ENCODE measurements at places on chromosomes 4 and X.

GRCh38 chrX:5242091-5242790 lies 986.4 kb downstream of the NLGN4X start:
- no peak for DNase-seq

DNA sequence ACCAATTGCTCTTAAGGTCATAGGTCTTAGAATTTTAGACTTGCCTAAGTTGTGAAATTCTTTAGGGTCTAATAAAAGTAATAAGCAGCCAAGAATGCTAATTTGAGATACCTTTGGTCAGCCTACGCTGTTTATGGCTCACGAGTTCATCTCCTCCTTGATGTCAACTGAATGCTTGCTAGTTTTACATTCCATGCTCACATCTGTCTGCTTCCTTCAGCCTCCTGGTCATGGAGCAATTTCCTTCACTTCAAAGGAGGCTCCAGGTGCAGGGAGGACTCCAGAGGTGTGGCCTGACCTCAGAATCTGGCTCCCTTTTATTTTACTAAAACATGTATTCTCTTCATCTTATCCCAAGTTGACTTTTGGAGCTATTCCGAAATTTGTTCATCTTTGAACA lies 23.3 kb upstream of the LNX1 start:
- no peak for DNase-seq

DNA sequence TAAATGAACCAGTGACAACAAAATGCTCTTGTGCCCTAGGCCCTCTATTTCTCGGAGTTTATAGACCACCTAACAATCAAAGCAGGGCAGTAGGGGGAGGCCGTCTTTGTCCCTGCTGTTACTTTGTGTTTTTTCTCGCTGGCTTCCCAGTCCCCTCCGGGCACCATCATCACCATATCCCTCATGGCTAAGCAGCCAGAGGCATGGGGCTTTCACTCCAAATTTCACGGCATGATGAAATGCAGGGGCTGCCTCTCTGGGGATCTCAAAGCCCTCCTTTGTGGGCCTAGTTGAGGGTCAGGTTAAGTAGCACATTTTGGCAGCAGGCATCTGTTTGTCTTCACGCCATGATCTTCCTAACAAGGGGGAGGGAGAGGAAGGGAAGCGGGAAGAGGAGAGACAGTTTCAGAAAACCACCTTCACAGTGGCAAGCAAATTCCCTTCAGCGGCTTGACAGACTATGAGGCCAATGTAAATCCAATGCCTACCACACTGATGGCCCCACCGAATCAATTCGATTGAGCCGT lies 91.9 kb downstream of the ANOS1 start:
- no peak for DNase-seq

DNA sequence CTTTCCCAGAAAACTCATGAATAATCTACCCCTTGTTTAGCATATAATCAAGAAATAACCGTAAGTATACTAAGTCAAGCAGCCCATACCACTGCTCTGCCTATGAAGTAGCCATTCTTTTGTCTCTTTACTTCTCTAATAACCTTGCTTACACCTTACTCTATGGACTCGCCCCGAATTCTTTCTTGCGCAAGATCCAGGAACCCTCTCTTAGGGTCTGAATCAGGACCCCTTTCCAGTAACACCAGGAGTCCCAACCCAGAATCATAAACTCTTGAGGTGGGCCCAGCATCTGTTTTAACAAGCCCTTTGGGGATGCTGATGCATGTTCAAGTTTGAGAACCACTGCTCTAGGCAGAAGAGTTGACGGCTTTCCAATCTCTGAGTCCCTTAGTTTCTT lies 119.6 kb downstream of the BEND2 start:
- DNase-seq, result no peak

- DNase-seq, result no peak
Observed at GRCh38 chr4:143654571-143654970, 45.9 kb downstream of the FREM3 start.

- no peak for DNase-seq
Observed at GRCh38 chr4:6781113-6781512, 1.4 kb upstream of the KIAA0232 start.

DNA sequence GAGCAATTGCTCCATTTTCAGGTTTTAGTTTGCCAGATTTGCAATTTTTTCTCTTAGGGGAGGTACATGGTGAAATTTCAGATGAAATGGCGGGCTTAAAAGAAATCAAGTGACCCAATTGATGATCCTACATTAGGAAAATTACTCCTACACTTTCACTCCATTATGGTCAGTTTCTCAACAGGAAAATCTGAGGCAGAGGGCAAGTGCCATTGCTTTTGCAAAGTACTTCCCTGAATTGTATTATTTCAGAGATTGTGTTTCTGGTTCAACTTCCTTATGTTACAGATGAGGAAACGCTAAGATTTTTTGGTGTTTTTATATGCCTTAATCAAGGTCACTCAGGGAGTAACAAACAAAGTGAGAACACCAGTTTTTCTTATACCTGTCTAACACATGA lies 302.2 kb downstream of the ARAP2 start:
- DNase-seq, result no peak

DNA sequence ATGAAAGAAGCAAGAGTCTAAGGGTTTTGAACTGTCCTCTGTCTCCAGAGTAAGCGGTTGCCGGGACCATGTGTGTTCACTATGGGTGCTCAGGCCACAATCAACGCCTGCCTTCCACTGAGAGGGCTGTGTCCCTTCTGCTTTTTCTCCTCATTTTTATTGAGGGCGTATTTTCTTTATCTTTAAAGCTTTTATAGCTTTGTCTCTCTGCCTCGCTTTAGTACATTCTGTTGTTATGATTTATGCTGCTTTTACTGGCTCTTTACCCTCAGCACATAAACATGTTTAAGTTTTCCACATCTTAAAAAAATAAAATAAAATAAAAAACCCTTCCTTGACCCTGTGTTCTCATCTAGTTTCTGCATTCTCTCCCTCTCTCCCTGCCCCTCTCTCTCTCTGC lies 42.4 kb upstream of the ATP6AP2 start:
- no peak for DNase-seq

DNA sequence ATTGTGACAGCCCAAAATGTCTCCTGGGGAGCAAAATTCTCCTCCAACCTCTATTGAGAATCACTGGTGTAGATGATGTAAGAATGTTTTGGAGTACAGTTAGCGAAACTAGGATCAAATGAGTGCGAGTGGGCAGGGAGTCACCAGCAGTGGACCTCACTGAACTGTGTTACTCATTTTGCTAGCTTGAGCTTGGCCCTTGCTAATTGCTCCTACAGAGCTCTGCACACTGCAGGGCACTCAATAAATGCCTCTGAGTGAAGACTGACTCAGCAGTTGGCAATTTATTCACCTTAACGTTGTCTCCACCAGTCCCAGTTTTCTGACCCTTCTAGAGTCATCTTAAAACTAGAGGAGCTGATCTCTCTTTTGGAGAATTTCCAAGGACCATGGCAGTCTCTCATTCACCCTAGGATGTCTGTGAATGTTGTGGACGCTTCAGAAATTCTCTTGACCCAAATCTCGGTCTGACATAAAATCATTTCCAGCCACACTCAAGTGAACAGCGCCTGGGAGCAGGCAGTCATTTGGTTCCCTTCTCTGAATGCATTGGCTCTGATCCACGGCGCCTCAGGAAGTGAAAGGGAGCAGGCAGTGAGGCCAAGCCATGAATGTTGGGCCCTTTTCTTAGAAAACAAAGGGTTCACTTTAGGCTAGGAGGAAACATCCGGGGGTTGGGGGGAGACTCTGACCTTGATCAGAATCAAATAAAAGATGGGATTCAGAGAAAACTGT lies 148.1 kb downstream of the NWD2 start:
- DNase-seq, result no peak

- no peak for DNase-seq
Observed at GRCh38 chr4:107757864-107758476, 37.9 kb upstream of the PAPSS1 start.

DNA sequence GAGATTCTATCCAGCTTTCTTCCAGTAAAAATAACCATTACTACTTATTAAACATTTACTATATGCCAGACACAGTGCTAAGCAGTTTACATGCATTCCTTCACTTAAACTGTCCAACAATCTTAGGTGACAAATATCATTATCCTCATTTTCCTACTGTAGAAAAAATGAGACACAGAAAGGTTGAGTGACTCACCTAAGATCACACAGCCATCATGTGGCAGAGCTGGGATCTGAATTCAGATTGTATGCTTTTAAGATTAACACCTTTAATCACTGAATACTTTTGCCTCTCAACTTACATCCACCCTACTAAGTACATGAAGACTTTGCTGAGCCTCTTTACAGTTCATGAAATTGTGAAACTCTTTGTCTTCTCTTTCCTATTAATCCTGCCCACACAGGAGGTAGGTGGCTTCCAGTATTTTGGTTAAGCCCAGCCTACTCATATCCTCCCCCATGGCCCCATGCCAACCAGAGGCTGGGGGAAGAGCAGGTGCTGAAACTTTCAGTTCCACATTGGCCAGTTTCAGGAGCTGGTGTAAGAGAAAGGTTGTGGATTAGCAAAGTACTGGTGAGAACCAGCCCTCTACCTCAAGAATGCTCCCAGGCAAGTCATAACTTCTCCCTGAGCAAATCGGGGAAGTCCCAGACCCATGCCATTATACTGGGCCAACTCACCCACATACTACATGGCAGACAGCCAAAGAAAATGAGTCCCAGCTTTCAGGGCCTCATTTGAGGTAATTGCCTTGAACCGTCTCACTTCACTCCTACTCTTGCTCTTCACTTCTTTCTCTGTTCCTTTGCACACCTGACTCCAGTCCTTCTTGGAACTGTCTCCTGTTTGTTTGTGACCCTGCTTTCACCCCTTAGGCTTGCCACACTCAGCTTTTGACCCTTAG lies 211.1 kb downstream of the GUCY2F start:
- no peak for DNase-seq

- DNase-seq, result no peak
Observed at GRCh38 chr4:176735300-176735699, 57.4 kb downstream of the VEGFC start.

DNA sequence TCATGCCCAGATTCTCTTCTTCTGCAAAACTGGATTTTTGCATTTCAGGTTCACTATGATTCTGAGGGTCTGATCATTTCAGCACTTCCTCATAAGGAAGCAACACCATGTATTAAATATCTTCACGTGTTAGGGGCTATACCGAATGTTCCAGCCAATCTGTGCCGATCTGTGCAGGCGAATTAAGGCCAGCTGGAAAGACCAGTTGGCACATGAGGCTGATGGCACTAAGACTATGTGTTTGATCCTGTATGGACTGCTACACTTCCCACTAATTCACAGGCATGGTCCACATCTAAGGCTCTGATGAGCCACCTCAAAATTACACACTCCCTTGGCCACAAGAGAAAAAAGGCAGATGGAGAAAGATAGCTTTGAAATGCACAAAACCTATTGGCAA lies 28.8 kb downstream of the KDR start:
- DNase-seq, result no peak

DNA sequence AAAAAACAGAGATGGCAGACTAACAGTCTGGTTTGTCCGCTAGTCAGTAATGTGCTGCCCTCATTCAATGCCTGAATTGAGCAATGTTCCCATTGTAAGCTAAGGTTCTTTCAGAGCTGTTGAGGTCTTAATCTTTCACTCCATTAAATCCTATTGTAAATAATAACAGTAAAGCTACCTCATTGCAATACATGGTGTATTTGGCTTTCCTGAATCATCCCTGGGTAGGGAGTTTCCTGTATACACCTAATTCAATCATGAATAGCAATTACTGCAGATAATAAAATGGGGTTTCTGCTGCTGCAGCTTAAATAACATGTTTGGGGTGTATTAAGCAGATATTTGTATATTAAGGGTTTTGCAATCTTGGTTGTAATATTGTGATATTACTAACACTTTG lies 1100.2 kb upstream of the INTU start:
- DNase-seq, result no peak

DNA sequence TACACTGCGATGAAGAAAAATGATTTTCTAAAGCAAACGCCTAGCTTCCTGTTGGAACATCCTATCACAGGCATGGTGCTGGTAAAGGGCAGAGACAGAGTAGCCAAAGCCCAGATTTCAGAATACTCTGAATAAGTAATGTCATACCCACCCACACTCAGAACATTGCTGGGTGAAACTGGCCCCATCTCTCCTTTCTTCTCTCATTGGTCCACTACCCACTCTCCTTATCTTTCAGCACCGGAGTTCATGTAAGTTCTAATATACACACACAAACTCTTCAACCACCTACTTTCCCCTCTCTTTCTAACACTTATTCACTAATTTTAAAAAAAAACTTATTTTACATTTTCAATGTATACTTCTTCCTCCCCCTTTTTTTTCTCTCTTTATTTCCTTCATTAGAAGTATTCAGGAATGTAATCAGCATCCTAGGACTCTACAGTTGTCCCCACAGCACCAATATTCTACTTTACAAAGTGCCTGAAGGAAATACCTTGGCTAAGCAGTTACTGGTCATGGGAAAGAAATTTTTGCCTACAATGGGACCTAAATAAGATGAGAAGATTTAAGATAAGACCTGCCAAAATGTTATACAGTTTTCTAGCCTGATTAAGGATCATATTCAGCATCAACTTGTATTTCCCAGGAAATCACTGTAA lies 63.0 kb downstream of the SEC24D start:
- no peak for DNase-seq

DNA sequence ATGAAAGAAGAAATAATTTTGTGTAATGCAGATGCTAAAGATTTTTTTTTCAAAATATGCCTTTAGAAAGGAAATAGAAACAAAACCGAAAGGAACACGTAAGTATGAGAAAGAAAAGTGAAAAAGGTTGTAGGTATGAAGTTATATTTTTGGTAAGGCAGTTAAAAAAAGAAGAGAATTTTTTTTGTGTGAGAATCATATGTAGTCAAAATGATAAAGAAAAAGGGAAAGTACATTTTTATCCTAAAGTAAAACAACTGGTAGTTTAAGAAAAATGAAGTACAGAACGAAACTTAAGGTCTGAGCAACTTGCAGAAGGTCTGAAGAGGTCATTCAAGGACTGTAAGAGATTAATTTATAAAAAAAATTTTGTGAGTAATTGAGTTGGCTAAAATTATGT lies 164.0 kb upstream of the TRAM1L1 start:
- no peak for DNase-seq

GRCh38 chr4:98110214-98110613 lies 33.1 kb downstream of the STPG2 start:
- DNase-seq, result no peak

DNA sequence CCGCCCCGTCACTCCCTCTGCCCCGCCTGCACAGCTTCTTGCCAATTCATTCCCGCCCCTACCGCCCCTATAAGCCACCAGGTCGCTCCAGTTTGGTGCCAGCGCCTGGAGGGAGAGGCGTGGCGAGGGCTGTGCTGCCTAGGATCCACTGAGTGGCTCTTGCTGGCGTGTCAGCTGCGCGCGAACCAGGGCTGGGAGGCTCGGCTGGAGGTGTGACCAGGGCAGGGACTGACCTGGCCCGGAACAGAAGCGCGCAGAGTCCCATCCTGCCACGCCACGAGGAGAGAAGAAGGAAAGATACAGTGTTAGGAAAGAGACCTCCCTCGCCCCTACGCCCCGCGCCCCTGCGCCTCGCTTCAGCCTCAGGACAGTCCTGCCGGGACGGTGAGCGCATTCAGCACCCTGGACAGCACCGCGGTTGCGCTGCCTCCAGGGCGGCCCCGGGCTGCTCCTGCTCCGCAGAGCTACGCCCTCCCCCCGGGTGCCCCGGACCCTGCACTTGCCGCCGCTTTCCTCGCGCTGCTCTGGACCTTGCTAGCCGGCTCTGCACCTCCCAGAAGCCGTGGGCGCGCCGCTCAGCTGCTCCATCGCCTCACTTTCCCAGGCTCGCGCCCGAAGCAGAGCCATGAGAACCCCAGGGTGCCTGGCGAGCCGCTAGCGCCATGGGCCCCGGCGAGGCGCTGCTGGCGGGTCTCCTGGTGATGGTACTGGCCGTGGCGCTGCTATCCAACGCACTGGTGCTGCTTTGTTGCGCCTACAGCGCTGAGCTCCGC lies at the start of gene GPR78:
Gene GPR78 (plus strand): TSS at position 72 of the 773 bp plus-strand sequence. CDS start 591 bp downstream, at position 663.
- DNase-seq, result peak; percentile 29

All from activated naive CD4-positive, alpha-beta T cell treated with anti-CD3 and anti-CD28 coated beads, Interleukin-2, amount 50 U/mL, for 16 hours (primary cell).